Activated CD4-positive, CD25-positive, alpha-beta regulatory T cell (primary cell): ENCODE measurements at places on chromosomes 11 and 22.
A peak's percentile ranks its signal among the peaks of the same experiment; 100 is the strongest.

- no peak for DNase-seq
These were observed 594.8 kb upstream of the B3GAT1 start for GRCh38 chr11:135006800-135007199.

DNA sequence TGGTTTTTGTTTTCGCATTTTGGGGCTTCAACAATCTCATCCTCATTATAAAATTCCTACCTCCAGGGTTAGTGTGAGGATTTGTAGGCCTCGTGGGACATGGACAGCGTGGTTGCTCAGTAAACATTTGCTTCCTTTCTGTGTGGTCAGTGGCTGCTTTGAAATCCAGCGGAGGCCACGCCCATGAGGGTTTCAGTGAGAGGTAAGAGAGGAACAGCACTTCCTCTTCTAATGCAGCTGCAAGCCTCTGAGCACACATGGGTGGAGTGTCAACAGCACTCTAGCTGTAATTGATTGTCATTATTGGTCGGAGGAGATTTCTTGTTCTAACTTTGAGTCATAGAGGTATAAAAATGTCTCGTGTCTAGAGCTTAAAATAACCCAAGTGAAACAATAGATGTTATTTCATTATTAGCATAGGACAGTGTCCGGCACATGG lies 6.0 kb upstream of the ARHGAP42 start:
- no peak for DNase-seq

GRCh38 chr22:38919631-38920190 lies 37.7 kb upstream of the APOBEC3A start:
- no peak for DNase-seq

- DNase-seq = no peak
These were observed 102.2 kb downstream of the TRIM29 start for GRCh38 chr11:120035756-120036155.

DNA sequence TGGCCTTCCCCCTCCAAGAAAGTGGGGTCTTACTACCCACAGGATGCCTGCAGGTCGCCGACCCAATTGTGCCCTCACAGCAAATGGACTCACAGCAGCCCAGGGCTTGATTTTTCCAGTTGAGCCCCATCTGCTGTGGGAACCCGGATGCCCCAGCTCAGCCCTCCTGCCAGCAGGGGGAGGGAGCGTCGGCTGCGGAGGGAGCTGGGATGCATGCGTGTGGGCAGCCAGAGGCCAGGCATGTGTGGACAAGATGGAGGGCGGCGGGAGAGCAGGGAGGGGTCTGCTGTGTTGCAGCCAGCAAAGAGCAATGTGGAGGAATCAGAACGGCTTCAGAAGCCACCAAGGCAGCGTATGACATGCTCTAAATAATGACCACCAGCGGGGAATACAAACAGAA lies 41.0 kb upstream of the EIF3D start:
- DNase-seq = no peak

- DNase-seq = no peak
These were observed 2.9 kb downstream of the QSER1 start for GRCh38 chr11:32895471-32895870.

DNA sequence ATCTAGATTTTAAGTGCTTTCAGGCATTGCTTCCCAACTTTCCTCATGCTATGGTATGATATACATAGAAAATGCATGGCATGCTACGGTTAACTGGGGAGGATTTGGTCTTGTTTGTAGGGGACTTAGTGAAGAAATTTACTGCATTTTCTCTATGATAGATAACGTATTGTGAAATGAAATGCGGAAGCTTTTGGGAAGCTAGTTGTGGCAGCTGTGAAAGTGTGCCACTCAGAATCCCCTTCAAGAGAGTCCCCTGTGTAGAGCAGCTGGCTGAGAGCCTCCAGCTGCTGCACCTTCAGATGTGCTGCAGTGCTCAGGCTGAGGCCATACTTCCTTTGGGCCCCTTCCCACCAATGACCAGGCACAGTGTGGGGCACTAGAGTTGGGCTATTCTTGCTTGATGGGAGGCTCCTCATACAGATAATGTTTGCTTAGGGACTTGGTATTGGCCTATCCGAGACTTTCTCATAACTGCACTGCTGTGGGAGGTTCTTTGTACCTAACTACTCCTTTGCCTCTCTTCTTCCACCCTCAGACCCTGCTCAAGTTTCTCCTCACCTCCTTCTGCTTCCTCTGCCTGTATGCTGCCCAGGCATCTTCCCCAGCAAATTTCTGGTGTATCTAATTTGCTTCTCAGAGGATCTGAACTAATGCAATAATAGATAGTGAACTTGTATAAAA lies 67.3 kb downstream of the HIPK3 start:
- no peak for DNase-seq

DNA sequence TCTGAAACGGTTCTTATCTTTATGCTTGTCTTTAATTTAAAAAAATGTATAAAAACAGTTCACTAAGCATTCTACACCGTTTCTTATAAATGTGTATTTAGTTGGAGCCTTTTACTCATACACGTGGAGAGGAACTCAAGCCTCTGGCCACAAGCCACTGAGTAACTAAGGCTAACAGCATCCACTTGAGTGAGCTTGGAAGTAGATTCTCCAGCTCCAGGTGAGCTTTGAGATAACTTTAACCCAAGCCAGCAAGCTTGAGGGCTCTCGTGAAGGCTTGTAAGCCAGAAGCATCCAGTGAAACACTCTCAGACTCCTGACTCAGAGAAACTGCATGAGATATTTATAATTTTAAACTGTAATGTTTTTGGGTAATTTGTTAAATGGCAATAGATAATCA lies 82.6 kb downstream of the ARHGAP20 start:
- DNase-seq = no peak

GRCh38 chr11:87173185-87174039 lies 135.7 kb downstream of the TMEM135 start:
- no peak for DNase-seq

DNA sequence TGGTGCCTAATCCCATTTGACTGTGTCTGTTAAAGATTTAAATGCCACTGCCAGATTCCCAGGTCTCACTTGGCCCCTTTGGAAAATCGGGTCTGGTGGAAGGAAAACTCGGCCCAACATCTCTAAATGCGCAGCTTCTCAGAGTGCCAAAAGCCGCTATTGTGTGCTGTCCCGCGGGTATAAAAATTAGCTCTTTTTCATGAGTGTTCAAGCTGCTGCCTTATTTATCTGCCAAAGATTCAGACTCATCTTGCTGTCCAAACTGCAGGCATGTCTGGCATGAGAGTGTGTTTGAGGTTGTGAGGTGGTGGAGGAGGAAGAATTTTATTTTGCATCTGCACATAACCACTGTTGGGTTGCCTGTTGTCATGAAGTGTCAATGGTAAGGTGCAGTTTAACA lies 91.4 kb downstream of the NELL1 start:
- no peak for DNase-seq

- no peak for DNase-seq
These were observed 139.3 kb upstream of the LDLRAD3 start for GRCh38 chr11:35804451-35805040.

GRCh38 chr22:46110215-46110614 lies 40.1 kb upstream of the PPARA start:
- no peak for DNase-seq

GRCh38 chr11:131661132-131661531 lies 290.7 kb downstream of the NTM start:
- DNase-seq = no peak

GRCh38 chr11:68343761-68344256 lies 31.4 kb downstream of the LRP5 start:
- DNase-seq = no peak

DNA sequence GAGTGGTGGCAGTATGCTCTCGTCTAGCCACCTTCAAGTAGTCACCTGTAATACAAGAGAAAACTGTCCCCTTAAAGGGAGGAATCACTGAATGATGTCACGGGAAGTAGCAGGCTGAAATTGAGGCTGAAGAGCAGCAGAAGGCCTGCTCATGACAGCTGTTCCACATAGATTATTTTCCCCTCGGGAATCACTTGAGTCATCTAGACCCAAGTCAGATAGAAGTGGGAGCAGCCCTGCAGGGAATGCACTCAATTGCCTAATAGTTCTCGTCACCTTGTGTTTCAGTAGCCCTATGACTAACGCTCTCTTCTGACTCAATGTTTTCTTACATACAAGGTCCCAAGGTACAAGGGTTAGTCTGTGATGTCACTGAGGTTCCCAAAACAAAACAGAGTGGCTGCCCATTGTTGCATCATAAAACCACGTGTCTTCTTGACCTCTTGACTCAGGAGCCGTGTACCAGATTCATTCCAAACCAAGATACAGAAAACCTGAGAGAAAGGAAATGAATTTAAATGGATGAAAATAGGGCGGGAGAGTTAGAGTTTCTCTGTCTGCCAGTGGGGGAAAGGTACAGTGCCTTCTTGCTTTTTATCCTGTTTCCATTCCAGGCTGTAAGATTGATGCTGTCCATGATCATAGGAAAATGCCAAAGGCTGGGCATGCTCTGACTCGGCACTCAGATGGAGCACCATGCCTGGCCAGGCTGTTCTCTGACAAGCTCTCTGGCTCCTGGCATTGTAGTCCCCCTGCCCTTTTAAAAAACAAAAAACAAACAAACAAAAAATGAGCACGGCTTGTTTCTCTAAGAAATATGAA lies 21.6 kb upstream of the C11orf96 start:
- no peak for DNase-seq

DNA sequence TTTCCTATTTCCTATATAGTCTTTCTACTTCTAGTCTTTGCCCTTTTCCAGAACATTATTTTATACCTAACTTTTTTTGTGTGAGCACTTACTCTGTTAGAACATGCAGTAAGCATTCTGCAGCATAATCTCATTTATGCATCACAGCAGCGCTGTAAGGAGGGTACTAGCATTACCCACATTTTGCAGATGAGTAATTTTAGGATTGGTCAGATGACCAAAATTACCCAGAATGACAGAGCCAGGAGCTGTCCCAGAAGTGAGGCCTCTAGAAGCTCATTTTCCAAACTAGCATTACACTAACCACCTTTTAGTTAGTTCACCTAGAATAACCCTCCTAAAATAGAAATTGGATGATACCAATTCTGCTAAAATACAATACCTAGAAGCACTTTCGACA lies 47.1 kb upstream of the ARHGAP32 start:
- no peak for DNase-seq

DNA sequence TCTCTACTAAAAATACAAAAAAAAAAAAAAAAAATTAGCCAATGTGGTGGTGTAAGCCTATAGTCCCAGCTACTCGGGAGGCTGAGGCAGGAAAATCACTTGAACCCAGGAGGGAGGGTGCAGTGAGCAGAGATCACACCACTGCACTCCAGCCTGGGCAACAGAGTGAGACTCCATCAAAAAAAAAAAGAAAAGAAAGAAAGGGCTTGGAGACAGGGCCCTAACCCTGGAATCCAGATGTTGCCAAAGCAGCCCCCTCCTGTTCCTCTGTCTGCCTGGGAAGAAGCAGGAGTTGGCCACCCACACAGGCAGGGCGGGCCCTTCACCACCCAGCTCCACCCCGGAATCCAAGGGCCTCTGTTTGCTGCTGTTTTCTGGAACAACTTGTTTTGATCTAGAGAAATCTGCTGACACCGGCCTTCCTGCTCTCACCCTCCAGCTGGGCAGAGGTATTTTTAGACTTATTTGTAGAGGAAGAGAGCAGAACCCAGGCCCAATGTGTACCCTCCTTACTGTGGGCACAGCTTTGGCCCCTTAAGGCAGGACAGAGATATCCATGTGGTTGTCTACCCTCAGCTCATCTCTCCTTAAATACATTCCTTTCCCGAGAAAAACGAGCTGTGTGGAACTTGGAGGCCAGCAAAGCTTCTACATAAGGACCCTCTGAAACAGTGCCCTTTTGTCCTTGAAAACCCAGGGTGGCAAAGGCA lies 2.7 kb upstream of the NEAT1 start:
- DNase-seq = peak; percentile 25

- no peak for DNase-seq
These were observed 84.0 kb downstream of the THAP12 start for GRCh38 chr11:76296731-76297542.

DNA sequence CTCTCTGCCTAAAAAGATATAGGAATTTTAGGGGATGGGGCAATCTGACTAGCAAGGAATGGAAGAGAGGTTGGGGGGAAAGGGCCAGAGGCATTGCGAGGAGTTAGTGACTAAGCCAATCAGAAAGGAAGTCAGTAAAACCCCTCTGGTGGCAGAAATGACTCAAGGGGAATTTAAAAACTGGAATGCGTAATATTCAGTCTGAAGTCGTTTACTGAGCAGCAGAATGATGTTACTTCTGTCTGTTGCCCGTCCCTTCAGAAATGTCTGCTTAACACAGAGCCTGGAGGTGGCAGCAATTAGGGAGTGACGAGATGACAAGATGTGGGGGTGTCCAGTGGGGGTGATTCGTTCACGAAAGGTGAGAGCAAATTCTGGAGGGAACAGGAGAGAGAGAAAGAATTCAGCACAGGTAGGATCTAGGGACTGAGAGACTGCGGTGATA lies 107.7 kb upstream of the CLMP start:
- DNase-seq = no peak

GRCh38 chr11:43923406-43924111 lies 18.9 kb upstream of the C11orf96 start:
- DNase-seq = no peak

DNA sequence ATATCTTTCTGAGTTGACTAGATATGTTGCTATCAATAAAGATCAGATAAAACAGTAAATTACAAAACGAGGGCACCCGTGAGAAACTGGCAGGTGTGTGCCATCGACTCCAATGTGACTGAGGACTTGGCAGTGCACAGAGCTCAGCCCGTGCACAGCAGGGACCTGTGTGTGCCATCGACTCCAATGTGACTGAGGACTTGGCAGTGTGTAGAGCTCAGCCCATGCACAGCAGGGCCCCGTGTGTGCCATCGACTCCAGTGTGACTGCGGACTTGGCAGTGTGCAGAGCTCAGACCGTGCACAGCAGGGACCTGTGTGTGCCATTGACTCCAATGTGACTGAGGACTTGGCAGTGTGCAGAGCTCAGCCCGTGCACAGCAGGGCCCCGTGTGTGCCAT lies 347.2 kb upstream of the B3GAT1 start:
- DNase-seq = no peak

GRCh38 chr11:67538823-67539505 lies 15.7 kb upstream of the CABP2 start:
- DNase-seq = no peak

DNA sequence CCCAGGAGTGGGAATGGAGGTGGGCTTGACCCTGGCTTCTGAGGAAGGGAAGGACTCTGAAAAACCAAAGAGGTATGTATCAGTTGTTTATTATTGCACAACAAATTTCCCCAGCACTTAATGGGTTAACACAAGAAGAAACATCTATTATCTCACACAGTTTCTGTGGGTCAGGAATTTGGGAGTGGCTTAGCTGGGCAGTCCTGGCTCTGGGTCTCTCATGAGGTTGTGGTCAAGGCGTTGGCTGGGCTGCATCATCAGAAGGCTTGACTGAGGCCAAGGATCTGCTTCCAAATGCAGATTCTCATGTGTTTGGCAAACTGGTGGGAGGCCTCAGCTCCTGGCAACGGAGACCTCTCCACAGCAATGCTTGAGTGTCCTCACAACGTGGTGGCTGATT lies 17.5 kb upstream of the SMIM38 start:
- no peak for DNase-seq

DNA sequence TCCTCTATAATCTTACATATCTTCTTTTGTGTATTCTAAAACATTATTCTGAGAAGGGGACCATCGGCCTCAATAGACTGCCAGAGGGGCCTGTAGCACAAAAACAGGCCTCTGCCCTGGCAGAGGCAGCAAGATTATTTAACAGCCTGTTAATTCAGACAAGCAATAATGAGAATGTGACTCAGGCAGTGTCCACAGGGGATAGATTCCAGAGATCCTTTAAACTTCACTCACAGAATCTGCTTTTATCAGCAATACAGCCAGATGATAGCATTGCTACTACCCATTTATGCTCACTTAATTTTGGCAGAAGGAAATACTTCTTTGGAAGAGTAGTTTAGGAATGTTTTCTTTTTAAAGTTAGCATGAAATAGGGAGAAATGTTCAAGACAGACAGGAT lies 44.9 kb downstream of the AAMDC start:
- DNase-seq = no peak

GRCh38 chr22:26267856-26268255 lies 98.6 kb downstream of the SEZ6L start:
- no peak for DNase-seq
